ENCODE measurements at places on chromosomes 2 and 18. TPM values are rescaled to one million over a fixed set of nuclear protein-coding genes. Genes with fewer than 3 reads are reported as not detected.

LIMS4 gene
- total RNA-seq = 2.2 TPM

SPATS2L gene
- 61.3 TPM for total RNA-seq

GRCh38 chr2:109348671-109349502 lies 219.9 kb downstream of the SH3RF3 start:
- DNase-seq = peak; percentile 74

- DNase-seq = no peak
Measured at GRCh38 chr2:227127201-227127600, 36.8 kb downstream of the COL4A4 start.

DNA sequence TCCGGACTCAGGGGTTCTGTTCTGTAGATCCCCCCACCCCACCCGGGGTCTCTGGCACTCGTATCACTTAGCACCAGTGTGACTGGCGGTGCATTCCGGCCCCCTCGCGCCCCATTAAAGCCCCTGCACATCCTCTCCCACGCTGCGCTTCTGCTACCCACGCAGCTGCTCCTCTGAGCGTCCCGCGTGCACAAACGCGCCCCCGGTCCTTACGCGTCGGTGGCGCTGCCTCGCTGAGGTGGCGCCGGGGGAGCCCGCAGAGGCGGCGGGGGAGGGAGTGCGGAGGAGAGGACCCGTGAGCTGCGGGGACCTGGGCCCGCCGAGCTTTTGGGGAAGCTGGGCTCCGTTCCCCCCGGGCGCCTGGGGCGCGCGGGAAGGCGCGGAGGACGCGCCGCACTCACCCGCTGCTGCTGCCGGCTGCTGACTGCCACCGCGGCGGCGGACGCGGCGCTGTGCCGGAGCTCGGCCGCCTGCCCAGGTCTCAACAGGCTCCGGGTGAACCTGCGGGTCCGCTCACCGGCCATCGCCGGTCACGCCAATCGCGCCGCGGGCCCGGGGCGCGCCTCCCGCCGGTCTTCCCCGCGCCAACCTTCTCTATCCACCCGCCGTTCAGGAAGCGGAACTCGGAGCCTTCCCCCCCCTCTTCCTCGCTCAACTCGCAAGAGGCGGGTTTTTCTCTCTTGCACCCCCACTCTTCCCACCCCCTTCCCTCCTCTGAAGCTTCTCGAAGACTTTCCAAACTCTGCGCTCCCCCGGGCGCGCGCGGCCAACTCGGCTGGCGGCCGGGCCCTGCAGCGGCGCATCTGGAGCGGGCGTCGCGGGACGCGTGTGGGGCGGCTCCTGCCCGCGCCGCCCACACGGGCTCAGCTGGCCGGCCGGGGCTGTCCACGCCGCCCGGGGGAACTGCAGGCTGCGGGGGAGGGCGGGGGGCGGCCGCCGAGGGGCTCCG lies at the start of gene DOCK10:
Gene DOCK10 (minus strand): TSS at position 618 of the 949 bp plus-strand sequence. CDS start 94 bp downstream, at position 524.
- no peak for DNase-seq

Measured in lower leg skin (tissue), 4 donors.